ENCODE measurements at places on chromosomes 3 and 15. TPM values are rescaled to one million over a fixed set of nuclear protein-coding genes. Genes with fewer than 3 reads are reported as not detected.

The MYLK gene
- total RNA-seq = 57.6 TPM

The LSAMP gene
- 7.9 TPM for total RNA-seq

The ADGRG7 gene
- 0.10 TPM for total RNA-seq

DNA sequence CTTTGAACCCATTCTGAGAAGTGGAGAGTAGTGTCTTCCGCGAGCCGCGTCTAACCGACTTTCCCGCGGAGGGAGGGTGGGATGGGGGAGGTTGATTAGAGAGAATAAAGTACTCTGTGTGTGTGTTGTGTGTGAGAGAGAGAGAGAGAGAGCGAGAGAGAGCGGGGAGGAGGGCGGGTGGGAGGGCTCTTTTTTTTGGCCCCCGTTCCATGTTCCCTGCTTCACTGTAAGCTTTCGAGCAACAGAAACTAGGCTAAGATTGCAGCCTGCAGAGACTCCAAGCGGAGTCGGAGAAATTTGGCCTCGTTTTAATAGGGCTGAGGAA lies 1.6 kb upstream of the MEIS2 start:
- peak; percentile 76 for DNase-seq

- DNase-seq = no peak
Measured at GRCh38 chr3:126305427-126305826, 51.8 kb downstream of the KLF15 start.

DNA sequence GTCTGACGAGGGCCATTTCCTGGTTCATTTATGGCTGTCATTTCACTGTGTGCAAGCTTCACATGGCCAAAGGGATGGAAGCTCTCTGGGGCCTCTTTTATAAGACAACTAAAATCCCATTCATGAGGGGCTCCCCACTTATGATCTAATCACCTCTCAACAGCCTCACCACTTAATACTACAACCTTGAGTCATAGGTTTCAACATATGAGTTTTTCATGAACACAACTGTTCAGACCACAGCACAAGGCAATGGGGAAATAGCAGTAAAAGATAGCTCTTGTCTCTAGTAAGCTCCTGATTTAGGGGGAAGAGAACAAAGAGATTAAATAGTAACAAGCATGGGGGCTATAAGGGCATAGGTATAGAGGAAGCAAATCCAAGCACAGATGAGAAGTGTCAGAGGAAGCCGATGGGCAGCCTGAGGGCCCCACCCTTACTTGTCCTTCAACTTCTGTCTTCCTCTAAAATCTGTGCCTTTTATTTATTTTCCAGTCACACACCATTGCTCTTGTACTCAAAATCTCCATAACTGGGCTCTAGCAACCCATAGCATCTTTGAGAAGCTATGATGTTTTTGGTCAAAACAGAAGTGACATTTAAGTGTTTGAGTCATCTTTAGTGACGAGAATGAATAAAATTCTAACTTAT lies 329.1 kb downstream of the UNC13C start:
- no peak for DNase-seq

GRCh38 chr3:2861920-2862319 lies 248.3 kb downstream of the IL5RA start:
- no peak for DNase-seq

GRCh38 chr15:37096558-37097143 lies 3.7 kb downstream of the MEIS2 start:
- DNase-seq = no peak
